ENCODE measurements at places on chromosomes 1 and 21. TPM values are rescaled to one million over a fixed set of nuclear protein-coding genes. Genes with fewer than 3 reads are reported as not detected.

- H3K36me3 ChIP-seq, result no peaks in the 10 kb centered on the region
- DNase-seq, result no peak
- no peaks in the 10 kb centered on the region for H3K27me3 ChIP-seq
- no peaks in the 10 kb centered on the region for H3K4me1 ChIP-seq
These were observed 140.8 kb downstream of the LMX1A start for GRCh38 chr1:165215676-165216075.

DNA sequence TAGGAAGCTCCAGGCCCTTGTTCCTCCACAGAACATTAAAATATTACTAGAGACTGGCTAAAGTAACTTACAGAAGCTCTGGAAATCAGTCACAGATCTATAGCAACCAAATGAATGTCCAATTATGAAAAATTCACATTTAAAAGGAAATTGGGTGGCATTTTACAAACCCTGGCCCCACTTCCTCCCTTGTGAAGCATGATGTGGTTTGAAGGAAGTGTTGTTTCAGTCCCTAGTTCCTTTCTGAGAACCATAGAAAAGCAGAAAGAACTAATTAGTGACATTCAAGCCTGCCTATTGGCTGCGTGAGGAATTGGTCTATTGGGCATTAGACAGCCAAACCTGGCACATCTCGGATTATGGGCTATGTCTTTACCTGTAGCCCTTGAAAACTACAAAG lies 649.7 kb upstream of the NEGR1 start:
- no peak for DNase-seq
- H3K27me3 ChIP-seq, result no peaks in the 10 kb centered on the region
- H3K4me3 ChIP-seq, result no peak overlapping the region
- no peaks in the 10 kb centered on the region for H3K36me3 ChIP-seq
- H3K27ac ChIP-seq, result no peak overlapping the region

DNA sequence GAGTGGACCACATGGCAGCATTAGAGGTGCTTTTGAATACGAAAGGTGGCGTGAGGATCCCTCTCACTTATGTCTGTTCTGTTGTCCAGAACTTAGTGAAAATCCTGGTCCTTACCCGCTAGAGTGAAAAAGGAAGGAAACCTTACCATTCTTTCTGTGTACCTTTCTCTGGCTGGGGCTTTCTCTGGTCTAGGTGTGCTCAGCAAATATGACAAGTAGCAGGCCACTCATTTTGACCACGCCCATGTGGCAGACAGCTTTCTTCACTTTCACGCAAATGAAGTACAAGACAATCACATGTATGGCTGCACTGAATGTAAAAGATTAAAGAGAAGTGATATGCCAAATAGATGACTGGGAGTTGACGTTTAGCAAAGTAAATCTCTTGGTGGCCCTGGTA lies 131.9 kb downstream of the FGGY start:
- H3K27me3 ChIP-seq, result no peaks in the 10 kb centered on the region
- H3K4me3 ChIP-seq, result no peak overlapping the region
- no peaks in the 10 kb centered on the region for H3K36me3 ChIP-seq
- H3K4me1 ChIP-seq, result peaks cover 34% of the 10 kb centered on the region
- DNase-seq, result no peak

GRCh38 chr1:51728611-51729155 lies 111.8 kb downstream of the OSBPL9 start:
- no peak for DNase-seq
- no peak overlapping the region for H3K27ac ChIP-seq
- peak overlapping the region; percentile 82 for H3K4me3 ChIP-seq
- H3K27me3 ChIP-seq, result no peaks in the 10 kb centered on the region

DNA sequence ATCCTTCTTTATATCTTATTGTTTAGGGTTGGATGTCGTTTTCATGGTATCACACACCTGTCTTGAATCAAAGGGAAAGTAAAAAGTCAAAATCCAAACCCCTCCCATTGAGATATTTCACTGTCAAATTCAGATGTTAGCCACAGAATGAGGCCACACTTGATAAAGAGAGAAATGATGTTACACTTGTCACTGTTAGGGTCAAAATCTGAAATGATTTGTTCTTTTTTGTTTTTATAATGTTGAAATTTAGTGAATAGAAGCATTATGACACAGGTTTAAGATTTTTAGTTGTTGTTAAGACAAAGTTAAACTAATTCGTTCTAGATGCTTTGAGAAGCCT lies 13.1 kb downstream of the NFIA start:
- H3K4me3 ChIP-seq, result no peak overlapping the region
- H3K27ac ChIP-seq, result no peak overlapping the region
- H3K4me1 ChIP-seq, result peaks cover 25% of the 10 kb centered on the region
- no peaks in the 10 kb centered on the region for H3K27me3 ChIP-seq
- H3K36me3 ChIP-seq, result no peaks in the 10 kb centered on the region
- DNase-seq, result no peak

- no peaks in the 10 kb centered on the region for H3K36me3 ChIP-seq
- DNase-seq, result peak; percentile 57
- H3K27me3 ChIP-seq, result no peaks in the 10 kb centered on the region
- H3K27ac ChIP-seq, result no peak overlapping the region
- H3K4me3 ChIP-seq, result no peak overlapping the region
These were observed 75.3 kb downstream of the NTMT2 start for GRCh38 chr1:170221031-170221430.

DNA sequence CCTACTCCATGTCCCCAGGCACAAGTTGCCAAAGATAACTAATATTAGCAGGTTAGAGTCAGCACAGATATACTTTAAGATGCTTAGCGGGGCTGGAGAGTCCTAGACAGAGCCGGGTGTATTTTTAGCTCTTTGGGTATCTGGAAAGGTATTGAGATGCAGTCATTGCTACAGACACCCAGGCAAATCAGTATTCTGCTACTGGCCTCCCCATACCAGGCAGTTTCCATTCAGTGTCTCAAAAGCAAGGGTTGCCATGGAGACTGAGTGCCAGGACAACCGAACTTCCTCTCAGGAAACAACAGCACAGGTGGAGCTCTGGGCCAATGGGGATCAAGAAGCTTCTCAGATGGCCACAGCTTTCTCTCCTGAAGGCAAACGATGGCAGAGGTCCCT lies 45.3 kb downstream of the KCNC4 start:
- DNase-seq, result no peak
- no peak overlapping the region for H3K4me3 ChIP-seq
- H3K27me3 ChIP-seq, result no peaks in the 10 kb centered on the region
- peaks cover 12% of the 10 kb centered on the region for H3K4me1 ChIP-seq
- H3K27ac ChIP-seq, result no peak overlapping the region

DNA sequence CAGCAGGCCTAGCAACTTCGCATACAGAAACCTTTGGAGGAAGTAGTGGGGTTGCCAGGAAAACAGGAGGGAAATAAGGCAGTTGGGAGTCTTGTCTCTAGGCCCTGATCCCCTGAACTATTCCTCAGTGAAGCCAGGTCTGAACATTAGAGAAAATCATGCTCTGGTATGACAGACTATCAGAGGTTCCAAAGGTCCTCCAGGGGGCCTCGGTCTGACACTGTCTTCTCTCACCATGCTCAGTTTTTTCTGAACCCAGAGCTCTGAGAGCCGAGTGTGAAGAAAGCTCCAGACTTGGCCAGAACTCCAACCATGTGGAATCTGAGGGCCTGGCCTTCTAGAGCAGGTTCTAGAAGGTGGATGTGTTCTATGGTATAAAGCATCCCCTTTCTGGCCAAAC lies 4.0 kb downstream of the TOMM40L start:
- no peak overlapping the region for H3K27ac ChIP-seq
- no peak for DNase-seq
- peaks cover 11% of the 10 kb centered on the region for H3K4me1 ChIP-seq
- H3K36me3 ChIP-seq, result no peaks in the 10 kb centered on the region
- no peak overlapping the region for H3K4me3 ChIP-seq
- no peaks in the 10 kb centered on the region for H3K27me3 ChIP-seq

- no peak for DNase-seq
- H3K27ac ChIP-seq, result no peak overlapping the region
- no peaks in the 10 kb centered on the region for H3K4me1 ChIP-seq
- no peaks in the 10 kb centered on the region for H3K27me3 ChIP-seq
- H3K4me3 ChIP-seq, result no peak overlapping the region
These were observed 18.2 kb downstream of the AGO1 start for GRCh38 chr1:35901235-35901634.

- no peaks in the 10 kb centered on the region for H3K36me3 ChIP-seq
- H3K4me3 ChIP-seq, result no peak overlapping the region
- no peaks in the 10 kb centered on the region for H3K27me3 ChIP-seq
- H3K27ac ChIP-seq, result no peak overlapping the region
These were observed 73.6 kb upstream of the CDC42BPA start for GRCh38 chr1:227391879-227392278.

DNA sequence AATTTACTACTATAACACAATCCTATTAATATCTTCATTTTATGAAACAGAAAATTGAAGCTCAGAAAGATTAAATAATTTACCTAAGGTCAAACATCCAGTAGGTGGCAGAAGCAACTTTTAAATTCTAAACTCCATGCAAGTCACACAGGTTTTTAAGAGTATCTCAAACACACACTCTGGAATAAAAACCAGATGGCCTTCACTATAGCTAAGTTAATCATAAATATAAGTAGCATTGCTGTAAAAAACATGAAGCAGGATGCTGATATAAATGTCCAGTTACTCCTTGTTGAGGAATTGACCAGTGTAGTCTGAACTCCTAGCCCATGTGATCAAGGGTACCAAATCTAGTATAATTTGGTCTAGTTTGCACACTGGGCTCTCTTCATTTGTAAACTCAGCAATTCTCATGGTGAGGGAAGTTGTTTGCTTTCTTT lies 9.4 kb upstream of the FMO3 start:
- H3K36me3 ChIP-seq, result no peaks in the 10 kb centered on the region
- peaks cover 6% of the 10 kb centered on the region for H3K27me3 ChIP-seq
- no peaks in the 10 kb centered on the region for H3K4me1 ChIP-seq
- no peak overlapping the region for H3K4me3 ChIP-seq
- H3K27ac ChIP-seq, result no peak overlapping the region
- DNase-seq, result peak; percentile 47

DNA sequence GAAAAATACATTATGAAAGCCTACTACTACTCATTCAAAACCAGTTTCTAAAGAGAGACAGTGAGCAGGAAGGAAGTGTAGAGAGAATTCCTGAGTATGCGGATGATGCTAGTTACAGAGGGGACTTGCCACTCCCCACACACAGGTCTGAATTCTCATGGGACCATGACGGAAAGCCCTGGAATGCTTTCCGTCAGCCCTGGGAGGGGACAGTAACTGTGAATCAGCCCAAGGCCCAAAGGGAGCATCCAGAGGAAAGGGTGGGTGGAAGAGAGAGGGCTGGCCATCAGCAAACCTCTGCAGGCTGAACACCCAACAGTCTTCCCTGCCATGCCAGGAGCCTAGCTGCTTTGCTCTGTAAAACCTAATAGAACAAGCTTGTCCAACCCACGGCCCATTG lies 36.4 kb downstream of the RCSD1 start:
- H3K27me3 ChIP-seq, result no peaks in the 10 kb centered on the region
- peak; percentile 98 for DNase-seq
- no peaks in the 10 kb centered on the region for H3K36me3 ChIP-seq
- peaks cover 48% of the 10 kb centered on the region for H3K4me1 ChIP-seq

DNA sequence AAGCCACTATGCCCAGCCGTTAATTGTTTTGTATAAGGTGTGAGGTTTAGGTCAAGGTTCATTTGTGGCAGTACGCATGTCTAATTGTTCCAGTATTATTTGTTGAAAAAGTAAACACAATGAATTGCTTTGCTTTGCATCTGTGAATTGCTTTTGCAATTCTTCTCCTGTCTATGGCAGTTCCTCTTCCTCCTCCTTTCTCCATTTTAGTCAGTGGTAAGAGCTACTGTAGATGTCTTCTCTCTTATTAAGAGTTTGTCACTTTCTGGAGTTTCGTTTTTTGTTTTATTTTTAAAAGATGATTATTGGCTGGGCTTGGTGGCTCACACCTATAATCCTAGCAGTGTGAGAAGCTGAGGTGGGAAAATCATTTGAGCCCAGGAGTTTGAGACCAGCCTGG lies 29.2 kb downstream of the C1orf185 start:
- H3K36me3 ChIP-seq, result no peaks in the 10 kb centered on the region
- no peak for DNase-seq
- H3K4me1 ChIP-seq, result no peaks in the 10 kb centered on the region
- H3K27ac ChIP-seq, result no peak overlapping the region
- no peak overlapping the region for H3K4me3 ChIP-seq
- no peaks in the 10 kb centered on the region for H3K27me3 ChIP-seq

DNA sequence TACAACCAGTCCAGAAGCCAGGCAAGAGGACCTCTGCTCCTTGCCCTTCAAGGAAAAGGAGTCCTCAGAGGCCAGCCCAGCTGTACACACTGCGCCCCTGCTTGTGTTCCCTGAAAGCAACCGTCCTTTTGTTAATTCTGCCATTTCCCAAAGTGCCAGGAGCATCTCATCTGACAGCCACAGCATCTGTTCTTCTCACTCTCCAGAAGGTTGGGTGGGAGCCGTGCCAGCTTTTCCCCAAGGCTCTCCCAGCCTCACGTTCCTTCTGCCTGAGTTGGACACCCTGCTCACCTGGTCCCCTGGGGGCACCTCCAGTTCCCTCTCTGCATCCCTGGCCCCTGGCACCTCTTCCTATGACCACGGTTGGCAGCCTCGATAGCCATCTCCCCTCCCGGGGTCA lies 10.5 kb upstream of the CNTN2 start:
- H3K4me1 ChIP-seq, result no peaks in the 10 kb centered on the region
- H3K36me3 ChIP-seq, result no peaks in the 10 kb centered on the region
- no peak overlapping the region for H3K27ac ChIP-seq
- H3K4me3 ChIP-seq, result no peak overlapping the region

C4BPB gene
- not detected for total RNA-seq

RAD54L gene
- 3.0 TPM for total RNA-seq

FMOD gene
- total RNA-seq, result 12.1 TPM

C1orf105 gene
- not detected for total RNA-seq

RNF223 gene
- total RNA-seq, result not detected

ZNF684 gene
- 9.1 TPM for total RNA-seq

CNR2 gene
- total RNA-seq, result not detected

NTNG1 gene
- 14.7 TPM for total RNA-seq

GPA33 gene
- not detected for total RNA-seq

MAP10 gene
- total RNA-seq, result 2.3 TPM
